ENCODE measurements at places on chromosomes 1 and 21. TPM values are rescaled to one million over a fixed set of nuclear protein-coding genes. Genes with fewer than 3 reads are reported as not detected.

The ADORA1 gene
- total RNA-seq, result 0.32 TPM

The IVL gene
- total RNA-seq, result not detected

The GPR153 gene
- 1.4 TPM for total RNA-seq

The NPR1 gene
- total RNA-seq, result 6.7 TPM

The PLA2G2C gene
- total RNA-seq, result not detected

The PTPN22 gene
- 5.2 TPM for total RNA-seq

The TNFAIP8L2 gene
- not detected for total RNA-seq

The RAB7B gene
- total RNA-seq, result 0.15 TPM

The PLEKHO1 gene
- total RNA-seq, result 50.2 TPM

The SAMD13 gene
- total RNA-seq, result 3.6 TPM

The PROX1 gene
- 0.32 TPM for total RNA-seq

The STK40 gene
- total RNA-seq, result 10.7 TPM

The DPT gene
- total RNA-seq, result not detected

The KRTAP13-2 gene
- total RNA-seq, result not detected

The OR2T2 gene
- total RNA-seq, result not detected

The FAM163A gene
- total RNA-seq, result under 0.01 TPM

The TMEM125 gene
- not detected for total RNA-seq

The DISP1 gene
- total RNA-seq, result 0.97 TPM

The SHISA4 gene
- total RNA-seq, result 13.0 TPM

The RIMKLA gene
- total RNA-seq, result under 0.01 TPM

The CCDC185 gene
- not detected for total RNA-seq

The EYA3 gene
- 11.4 TPM for total RNA-seq

The ZBTB8A gene
- 6.2 TPM for total RNA-seq

The LRRC47 gene
- 33.8 TPM for total RNA-seq

The FAM76A gene
- total RNA-seq, result 15.2 TPM

The CFAP141 gene
- total RNA-seq, result not detected

The GSTM3 gene
- total RNA-seq, result 38.7 TPM

The SLC9A1 gene
- 5.9 TPM for total RNA-seq

The MYBPH gene
- not detected for total RNA-seq

The PTAFR gene
- total RNA-seq, result under 0.01 TPM

The SLC35D1 gene
- 9.3 TPM for total RNA-seq

The TNFRSF9 gene
- 0.65 TPM for total RNA-seq

The FAM72C gene
- 0.65 TPM for total RNA-seq

The CSF3R gene
- not detected for total RNA-seq

The CFHR5 gene
- not detected for total RNA-seq

The GTF2B gene
- total RNA-seq, result 47.1 TPM

The SYCP1 gene
- total RNA-seq, result not detected

The OR2T11 gene
- not detected for total RNA-seq

The GON4L gene
- 30.5 TPM for total RNA-seq

The SRP9 gene
- 378 TPM for total RNA-seq

The TIAM1 gene
- 0.15 TPM for total RNA-seq

The TMEM222 gene
- total RNA-seq, result 24.7 TPM

The FCAMR gene
- total RNA-seq, result not detected

The ZFP69 gene
- total RNA-seq, result 3.2 TPM

The PLPPR4 gene
- total RNA-seq, result not detected

The AGPAT3 gene
- total RNA-seq, result 35.4 TPM

The TRABD2B gene
- total RNA-seq, result not detected

The RGL1 gene
- total RNA-seq, result 38.3 TPM

The SLAMF1 gene
- total RNA-seq, result not detected

The RBP7 gene
- total RNA-seq, result not detected

The KLF17 gene
- total RNA-seq, result not detected

The RBBP5 gene
- 17.9 TPM for total RNA-seq

The INAVA gene
- not detected for total RNA-seq

Measured in epithelial cell of umbilical artery (primary cell).